ENCODE measurements at places on chromosomes 6 and 20. TPM values are rescaled to one million over a fixed set of nuclear protein-coding genes. Genes with fewer than 3 reads are reported as not detected.

GRCh38 chr20:50645253-50646068 lies 45.9 kb downstream of the RIPOR3 start:
- DNase-seq = no peak

Gene DPPA5
- total RNA-seq = not detected

- DNase-seq = no peak
These were observed 6.4 kb upstream of the SNRPB start for GRCh38 chr20:2476742-2477615.

Gene MOXD1
- not detected for total RNA-seq

DNA sequence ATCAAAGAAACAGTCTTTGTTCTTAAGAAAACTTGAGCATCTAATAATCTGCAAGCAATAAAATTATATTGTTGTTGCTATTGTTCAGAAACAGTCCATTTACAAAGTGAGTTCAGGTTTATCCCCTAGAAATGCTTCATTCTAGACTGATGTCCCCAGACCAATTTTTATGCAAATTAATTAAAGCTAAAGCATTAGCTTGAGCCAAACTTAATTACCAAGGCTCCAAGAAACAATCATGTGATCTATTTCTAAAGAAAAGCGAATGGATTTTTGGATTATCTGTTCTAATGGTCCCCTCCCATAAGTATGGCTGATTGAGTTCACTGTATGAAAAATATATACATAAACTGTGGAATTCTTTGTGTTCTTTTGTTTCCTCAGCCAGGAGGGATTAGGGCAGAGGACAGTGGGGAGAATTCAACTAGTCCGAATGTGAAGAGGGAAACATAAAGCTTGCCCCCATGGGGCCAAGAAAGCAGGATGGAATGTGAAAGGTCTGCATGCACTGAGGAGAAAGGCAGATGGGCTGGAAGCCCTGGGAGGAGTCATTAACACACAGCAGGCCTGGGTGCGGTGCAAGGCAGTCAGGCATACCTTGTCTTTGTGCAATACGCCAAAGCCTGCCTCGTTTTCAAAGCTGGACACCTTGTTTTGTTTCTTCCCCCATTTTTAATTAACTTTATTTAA lies 597.1 kb downstream of the KIF16B start:
- DNase-seq = no peak

Gene CRISP3
- total RNA-seq = not detected

GRCh38 chr6:21732731-21733130 lies 139.2 kb downstream of the SOX4 start:
- no peak for DNase-seq

DNA sequence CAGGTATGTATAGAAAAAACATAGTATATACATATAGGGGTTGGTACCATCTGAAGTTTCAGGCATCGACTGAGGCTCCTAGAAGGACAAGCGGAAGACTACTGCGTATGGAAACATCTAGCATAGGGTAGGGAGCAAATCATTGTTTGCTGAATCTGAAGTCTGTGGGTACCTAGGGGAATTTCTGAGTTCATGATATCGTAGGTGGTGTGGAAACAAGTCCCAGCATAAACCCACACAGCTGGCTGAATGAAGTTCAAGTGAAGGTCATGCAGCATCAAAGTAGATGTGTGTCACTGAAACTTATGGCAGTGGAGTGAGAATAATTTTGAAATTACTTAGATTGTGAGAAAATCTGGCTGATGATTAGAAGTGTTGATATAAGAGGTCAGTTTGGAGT lies 39.4 kb downstream of the MAP7 start:
- no peak for DNase-seq

DNA sequence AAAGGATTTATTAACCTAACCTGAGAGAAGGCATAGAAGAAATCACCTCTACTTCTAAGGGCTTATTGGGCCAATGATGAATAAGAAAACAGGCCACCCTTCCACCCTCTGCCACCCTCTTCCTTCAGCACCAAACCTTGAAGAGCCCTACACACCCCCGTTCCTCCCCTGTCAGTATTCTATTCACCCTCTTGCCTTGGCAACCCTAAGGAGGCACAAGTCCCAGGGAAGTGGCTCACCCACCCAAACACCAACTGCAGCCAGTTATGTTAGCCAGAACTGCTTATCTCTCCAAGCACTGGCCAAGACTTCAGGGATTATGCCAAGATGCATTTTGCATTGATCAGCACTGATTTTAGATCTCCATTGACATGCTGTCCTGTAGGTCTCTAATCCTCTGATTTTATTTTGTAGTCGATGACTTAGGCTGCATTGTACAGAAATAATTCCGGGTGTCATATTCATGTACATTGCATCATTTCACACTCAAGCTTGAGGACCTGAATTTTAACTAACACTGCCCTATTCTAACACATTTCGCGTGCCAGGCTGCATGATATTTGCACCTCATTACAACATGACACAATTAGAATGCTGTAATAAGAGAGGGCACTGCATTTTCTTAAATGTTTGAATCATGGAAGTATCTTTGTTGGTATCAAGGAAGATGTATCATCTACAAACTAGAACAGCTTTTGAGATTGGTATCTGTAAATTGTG lies 15.7 kb downstream of the CNKSR3 start:
- no peak for DNase-seq

Gene TRAPPC3L
- not detected for total RNA-seq

Gene PBOV1
- not detected for total RNA-seq

DNA sequence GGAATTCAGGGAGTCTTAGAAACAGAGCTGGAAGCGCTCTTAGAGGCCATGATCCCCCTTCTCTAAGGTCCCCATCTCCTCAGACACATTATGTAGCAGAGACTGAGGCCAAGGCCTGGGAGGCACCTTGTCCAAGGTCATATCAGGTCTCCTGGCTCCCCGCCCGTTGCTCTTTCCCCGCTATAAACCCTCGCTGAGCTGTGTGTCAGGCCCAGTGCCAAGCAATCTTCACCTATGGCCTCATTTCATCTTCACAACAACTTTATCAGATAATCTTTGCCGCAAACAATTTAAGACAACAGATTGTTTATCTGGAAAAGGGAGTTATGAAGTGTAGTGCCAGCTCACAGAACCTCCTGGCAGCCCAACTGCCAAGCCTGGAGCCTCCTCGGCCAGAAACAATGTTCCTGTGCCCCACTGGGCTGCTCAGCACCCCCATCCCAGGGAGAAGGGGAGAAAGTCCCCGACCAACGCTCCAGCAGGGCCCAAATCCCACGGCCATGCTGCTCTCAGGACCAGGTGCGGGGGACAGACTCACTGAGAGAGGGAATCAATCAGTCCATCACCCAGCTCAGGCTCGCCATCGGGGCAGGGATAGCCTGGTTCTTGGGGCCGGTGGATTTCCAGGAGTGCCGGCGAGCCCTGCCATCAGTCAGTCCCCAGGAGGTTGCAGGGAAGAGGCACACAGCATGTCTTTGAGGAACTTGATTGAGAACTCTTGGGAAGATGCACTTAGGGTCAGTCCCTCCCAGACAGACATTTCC lies 16.9 kb upstream of the FANCE start:
- no peak for DNase-seq

- no peak for DNase-seq
These were observed 8.3 kb downstream of the NT5E start for GRCh38 chr6:85458184-85458583.

Gene BPIFB4
- total RNA-seq = not detected

GRCh38 chr20:61575151-61575937 lies 323.3 kb downstream of the CDH4 start:
- no peak for DNase-seq

DNA sequence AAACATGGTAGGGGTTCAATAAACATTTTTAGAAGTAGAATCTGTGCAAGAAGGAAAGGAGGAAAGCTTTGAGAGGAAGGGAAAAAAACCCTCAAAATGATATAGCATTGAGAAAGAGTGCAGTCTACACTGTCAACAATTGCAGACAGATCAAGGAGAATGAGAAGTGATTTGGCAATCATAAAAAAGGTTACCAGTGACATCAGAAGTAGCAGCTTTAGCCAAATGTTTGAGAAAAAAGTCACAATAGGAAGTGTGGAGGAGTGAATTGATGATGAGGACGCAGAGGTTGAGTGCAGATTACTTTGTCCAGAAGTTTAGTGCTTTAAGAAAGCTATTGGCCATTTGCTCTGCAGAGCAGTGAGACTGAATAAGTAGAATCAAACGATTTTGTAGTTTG lies 155.0 kb downstream of the GJA1 start:
- DNase-seq = no peak

- DNase-seq = no peak
These were observed 32.6 kb upstream of the TULP4 start for GRCh38 chr6:158279615-158280014.

- DNase-seq = no peak
These were observed 11.3 kb downstream of the ARHGAP40 start for GRCh38 chr20:38612751-38613515.

DNA sequence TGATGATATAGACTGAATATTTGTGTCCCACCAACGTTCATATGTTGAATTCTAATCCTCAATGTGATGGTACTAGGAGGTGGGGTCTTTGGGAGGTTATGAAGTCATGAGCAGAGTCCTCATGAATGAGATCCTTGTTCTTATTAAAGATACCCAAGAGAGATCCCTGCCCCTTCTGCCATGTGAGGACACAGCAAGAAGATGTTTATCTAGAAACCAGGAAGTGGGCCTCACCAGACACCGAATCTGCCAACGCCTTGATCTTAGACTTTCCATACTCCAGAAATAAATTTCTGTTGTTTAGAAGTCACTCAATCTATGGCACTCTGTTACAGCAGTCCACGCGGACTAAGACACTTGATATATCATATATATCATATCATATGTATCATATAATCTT lies 67.7 kb upstream of the GCM1 start:
- no peak for DNase-seq

Gene HLA-DRA
- 311 TPM for total RNA-seq

Gene PDYN
- not detected for total RNA-seq

- DNase-seq = no peak
These were observed 99.3 kb downstream of the PFDN4 start for GRCh38 chr20:54306985-54307710.

Gene XKR7
- total RNA-seq = not detected

- DNase-seq = no peak
These were observed 18.4 kb downstream of the TIAM2 start for GRCh38 chr6:155013457-155013876.

DNA sequence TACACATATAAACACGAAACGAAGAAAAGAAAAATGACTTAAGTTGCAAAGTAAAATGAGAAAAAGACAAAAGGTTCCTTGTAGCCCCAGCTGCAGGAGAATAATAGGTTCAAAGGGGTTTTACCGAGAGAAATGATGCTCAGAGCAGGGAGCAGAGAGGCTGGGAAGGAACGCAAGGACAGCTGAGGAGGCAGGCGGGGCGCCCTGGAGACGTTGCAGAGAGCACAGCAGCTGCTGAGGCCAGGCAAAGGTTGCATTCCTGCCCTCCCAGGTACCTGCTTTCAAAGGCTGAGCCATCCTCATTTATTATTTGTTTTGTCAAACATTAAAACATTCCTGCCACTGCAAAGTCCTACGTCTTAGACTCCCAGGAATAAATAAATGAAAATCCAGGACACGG lies 16.2 kb upstream of the VAPB start:
- DNase-seq = no peak

GRCh38 chr6:13711324-13711732 lies 307 bp downstream of the RANBP9 start:
- DNase-seq = peak; percentile 80

GRCh38 chr20:3658019-3658715 lies 5.0 kb downstream of the GFRA4 start:
- DNase-seq = no peak
